Myometrial cell (primary cell): ENCODE measurements at places on chromosomes 5 and 9. TPM values are rescaled to one million over a fixed set of nuclear protein-coding genes. Genes with fewer than 3 reads are reported as not detected.

OBP2A gene
- not detected in 2 replicates for total RNA-seq

KCNT1 gene
- total RNA-seq = not detected in 2 replicates

IFNB1 gene
- total RNA-seq = not detected in 2 replicates

SLC36A3 gene
- total RNA-seq = not detected in 2 replicates

C9orf153 gene
- not detected in 2 replicates for total RNA-seq

PSD2 gene
- not detected in 2 replicates for total RNA-seq

PFN3 gene
- total RNA-seq = not detected in 2 replicates

PCDHA8 gene
- total RNA-seq = not detected in 2 replicates

SPINK1 gene
- not detected in 2 replicates for total RNA-seq

TCERG1 gene
- total RNA-seq = 34.4 and 39.2 TPM in 2 replicates

DMRT3 gene
- not detected in 2 replicates for total RNA-seq
